ENCODE measurements at places on chromosomes 12 and 14.
A peak's percentile ranks its signal among the peaks of the same experiment; 100 is the strongest.

- no peak for DNase-seq
Measured at GRCh38 chr12:77352946-77353345, 287.6 kb upstream of the E2F7 start.

GRCh38 chr14:98369344-98369743, 902.7 kb downstream of the BCL11B start:
- no peak for DNase-seq

- DNase-seq = peak; percentile 10
Measured at GRCh38 chr12:112716099-112717093, 75.2 kb upstream of the RPH3A start.

GRCh38 chr12:2165021-2165420, 112.2 kb downstream of the CACNA1C start:
- DNase-seq = no peak

- DNase-seq = peak; percentile 95
Measured at GRCh38 chr12:114163771-114164170, 197.6 kb upstream of the RBM19 start.

Data from RKO (cell line).